RWPE1 (cell line): ENCODE measurements at places on chromosomes 5 and 9.

- no peak for DNase-seq
Measured at GRCh38 chr9:68730570-68731235, 25.7 kb downstream of the PIP5K1B start.

DNA sequence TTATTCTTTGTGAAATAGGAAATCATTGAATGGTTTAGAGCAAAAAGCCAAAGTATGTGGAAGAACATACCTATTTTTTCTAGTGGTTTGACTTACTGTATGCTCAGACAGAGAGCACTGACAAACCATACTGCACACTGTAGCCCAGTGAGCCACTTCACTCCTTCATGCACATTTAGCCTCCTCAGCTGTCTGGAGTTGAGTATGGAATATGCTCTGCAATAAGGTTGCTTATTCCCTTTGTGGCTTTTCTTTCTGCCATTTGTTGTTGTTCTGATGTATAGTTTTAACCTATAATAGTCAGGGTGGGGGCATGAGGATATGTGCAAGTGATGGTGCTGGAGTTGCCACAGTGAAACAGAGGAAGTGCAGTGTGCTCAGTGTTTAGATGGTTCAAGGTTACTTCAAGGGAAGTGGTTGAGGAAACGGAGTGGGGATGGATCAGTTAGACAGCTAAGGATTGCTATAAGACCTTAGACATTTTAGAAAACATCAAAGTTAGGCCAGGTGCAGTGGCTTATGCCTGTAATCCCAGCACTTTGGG, 100.7 kb downstream of the CDC42SE2 start:
- DNase-seq, result no peak

DNA sequence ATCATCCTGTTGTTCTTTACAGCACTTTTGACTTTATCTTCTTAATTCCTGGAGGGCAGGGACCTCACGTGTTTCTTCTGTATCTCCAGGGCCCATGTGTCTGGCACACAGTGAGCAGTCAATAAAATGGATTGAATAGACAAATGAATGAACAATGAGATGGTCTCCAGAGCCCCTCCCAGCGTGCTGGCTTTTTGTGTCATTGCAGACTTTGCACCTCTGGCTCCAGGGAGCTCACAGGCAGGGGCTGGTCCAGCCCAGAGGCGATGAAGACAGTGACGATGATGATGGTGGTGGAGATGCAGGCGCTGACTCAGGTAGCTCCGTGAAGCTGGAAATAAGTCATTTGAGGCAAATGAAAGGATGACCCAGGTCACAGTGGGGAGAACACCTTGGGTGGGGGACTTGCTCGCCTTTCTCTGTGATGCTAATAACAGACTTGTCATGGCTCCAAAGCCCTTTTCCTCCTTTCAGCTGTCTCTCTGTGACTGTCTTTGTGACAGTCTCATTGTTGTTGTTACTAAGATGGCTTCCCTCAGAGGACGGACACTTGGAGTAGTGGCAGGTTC, 30.4 kb upstream of the FABP6 start:
- DNase-seq, result no peak

DNA sequence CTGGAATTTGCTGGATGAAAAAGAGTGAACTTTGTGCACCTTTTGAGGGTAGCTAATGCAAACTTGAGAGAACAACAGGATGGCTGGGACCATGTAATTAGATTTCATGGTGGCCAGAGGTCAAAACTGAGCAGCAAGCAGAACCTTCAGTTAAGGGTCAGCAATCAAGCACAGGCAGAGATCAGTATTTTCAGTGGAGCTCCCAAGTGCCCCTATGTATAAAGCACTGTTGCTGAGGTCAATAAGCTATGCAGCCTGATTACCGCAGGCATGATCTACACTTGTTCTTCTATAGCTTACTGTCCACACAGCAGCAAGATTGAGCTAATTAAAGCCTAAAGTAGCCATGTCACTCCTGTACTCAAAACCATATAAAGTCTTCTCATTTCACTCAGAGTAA, 62.1 kb upstream of the TMC1 start:
- DNase-seq, result no peak

- DNase-seq, result no peak
Measured at GRCh38 chr9:132014218-132014805, 65.4 kb downstream of the MED27 start.

DNA sequence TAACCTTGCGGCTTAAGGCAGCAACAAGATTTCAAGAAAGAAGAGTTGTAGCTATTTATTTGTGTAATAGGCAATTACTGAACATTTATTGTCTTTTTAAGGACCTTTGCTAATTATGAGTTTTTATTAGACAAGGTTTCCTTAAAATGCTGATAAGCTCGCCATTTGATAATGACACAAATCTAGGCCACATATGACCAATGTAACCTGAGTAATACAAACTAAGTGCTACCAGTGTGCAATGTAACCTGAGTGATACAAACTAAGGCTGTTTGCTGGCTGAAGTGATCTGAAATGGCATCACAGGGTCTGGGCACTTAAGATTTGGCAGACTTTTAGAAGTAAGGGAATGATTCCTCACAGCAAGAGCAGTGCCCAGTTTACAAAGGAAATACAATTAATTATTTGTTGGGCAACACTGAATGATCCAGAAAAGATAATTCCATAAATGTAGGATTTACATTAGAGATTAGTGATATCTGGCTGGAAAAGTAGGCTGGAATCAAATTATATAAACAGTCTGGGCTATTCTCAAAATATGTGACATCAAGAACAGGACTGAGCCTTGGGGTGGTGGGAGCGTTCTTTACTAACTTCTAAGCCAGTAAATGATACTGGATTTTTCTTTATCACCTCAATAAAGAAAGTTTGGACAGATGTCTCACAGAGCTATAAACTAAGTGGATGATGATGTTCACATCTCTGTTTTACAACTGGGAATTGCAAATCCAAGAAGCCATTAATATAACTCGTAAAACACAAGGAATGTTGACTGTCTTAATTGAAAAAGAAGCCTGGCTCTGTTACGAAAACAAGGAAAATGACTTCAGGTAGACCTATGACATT, 54.8 kb downstream of the MRPS27 start:
- DNase-seq, result no peak

- peak; percentile 12 for DNase-seq
Measured at GRCh38 chr5:63613442-63613841, 348.8 kb downstream of the HTR1A start.

GRCh38 chr9:2502760-2503159, 118.8 kb upstream of the VLDLR start:
- no peak for DNase-seq

DNA sequence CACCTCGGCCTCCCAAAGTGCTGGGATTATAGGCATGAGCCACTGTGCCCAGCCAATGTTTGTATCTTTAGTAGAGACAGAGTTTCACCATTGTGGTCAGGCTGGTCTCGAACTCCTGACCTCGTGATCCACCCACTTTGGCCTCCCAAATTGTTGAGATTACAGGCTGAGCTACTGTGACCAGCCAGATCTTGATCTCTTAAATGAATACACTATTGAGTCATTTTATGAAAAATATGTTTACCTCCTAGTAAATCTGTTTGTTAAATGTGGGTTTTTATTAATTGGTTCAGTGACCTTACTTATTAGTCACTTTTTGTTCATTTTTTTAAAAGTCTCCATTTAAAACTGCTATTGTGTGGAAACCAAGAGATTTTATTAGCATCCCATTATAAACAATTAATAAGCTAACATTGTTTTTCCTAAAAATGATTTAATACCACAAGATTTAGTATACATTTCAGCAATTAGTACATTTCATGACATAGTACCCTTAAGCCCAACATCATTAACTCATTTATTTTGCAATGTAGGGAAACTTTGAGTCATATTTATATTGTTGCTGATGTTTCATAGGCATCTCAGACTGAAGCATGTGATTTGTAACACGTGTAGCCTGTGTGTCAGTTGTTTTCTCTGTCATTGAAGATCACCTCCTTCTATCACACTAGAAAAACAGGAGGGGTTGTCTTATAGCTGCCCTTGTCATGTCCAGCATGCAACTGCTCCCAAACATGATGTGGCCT, 261.2 kb downstream of the TAF11L14 start:
- DNase-seq, result no peak

DNA sequence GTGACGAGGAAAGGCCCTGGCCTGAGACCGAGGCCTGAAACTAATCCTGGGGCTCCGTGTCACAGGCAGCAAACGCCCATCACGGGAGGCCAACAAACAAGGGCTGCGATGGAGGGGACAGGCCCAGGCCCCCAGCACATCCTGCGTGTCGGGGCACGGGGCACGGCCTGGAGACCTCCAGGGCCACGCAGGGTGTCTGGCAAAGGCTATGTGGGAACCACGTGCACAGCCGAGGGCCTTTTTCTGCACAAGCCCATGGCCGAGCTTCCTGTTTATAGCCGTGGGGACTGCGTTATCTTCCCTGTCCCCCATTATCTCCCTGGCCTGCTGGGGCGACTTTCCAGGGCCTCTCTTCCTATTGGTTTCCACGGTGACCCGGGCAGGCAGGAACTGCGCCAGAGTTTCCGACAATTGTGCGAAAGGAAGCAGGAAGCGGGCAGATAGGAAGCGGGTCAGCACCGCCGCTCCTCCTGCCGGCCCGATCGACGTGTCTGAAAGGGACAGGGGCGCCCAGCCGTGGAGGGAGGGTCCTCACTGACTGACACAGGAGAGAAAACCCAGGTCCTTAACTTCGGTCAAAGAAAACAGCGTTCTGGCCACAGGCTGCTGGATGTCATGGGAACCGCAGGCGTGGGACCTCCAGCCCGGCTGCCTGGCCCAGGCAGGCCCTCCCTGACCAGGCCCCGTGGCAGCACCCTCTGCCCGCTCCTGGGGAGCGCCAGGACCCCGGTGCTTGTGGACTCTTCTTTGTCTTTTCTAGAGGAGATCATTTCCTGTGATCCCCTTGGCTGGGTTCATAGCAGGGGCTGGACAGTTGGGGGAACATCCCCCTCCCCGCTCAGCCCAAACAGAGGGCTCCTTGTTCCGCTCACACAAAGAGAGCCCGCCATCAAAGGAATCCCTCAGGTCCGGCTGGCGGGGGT, 29.1 kb upstream of the SEC16A start:
- no peak for DNase-seq

DNA sequence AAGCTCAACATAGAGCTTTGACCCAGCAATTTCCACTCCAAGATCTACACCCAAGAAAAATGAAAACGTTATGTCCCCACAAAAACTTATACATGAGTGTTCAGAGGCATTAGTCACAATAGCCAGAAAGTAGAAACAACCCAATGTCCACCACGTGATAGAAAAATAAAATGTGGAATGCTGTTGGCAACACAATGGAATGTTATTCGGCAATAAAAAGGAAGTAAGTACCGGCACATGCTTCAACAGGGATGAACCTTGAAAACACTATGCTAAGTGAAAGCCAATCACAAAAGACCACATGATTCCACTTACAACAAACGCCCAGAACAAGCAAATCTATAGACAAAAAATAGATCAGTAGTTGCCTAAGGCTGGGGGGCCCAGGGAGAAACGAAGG, 6.0 kb downstream of the UBQLN1 start:
- peak; percentile 57 for DNase-seq

DNA sequence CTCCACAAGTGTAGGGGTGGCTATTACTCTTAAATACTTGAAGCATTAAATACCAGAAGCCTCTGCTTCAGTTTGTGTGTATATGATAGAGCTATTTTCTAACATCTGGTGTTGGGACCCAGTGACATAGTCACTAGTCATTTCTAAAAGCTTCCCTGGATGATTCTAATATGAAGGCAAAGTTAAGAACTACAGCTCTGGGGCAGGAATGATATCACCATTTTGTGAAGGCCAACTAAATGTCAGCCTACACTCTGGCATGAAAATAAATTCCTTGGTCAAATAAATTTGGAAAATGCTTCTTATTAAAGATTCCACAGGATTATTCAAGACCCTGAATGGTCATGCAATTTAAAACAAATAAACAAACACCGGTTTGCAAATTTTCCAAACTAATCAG, 197.7 kb downstream of the PLK2 start:
- DNase-seq, result no peak

- DNase-seq, result no peak
Measured at GRCh38 chr5:139383993-139384590, 995 bp upstream of the SLC23A1 start.

DNA sequence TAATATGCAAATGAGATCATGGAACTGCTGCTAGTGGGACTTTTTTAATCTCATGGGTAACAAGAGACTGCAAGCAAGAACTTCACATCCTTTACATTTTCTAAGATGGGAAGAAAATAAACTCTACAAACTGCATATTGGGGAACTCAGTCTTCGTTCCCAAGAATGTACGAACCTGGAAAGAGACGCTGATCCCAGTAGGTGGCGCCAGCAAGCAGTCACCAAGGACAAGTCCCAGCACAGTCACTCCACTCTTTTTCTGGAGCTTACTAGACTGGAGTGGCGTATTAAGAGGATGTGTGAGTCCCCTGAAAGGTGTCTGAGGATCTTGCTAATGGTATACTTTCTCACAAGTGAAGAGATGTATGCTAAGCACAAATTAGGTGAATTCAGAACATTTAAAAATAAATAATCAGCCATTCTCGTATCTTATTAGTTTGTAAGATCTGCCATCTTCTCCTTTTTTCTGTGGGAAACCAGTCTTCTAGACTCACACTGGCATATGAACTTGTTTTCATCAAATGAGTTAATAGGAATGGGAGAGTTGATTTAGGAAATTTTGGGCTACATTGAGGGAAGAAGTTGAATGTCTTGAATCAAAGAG, 16.0 kb upstream of the PUM3 start:
- DNase-seq, result peak; percentile 11

DNA sequence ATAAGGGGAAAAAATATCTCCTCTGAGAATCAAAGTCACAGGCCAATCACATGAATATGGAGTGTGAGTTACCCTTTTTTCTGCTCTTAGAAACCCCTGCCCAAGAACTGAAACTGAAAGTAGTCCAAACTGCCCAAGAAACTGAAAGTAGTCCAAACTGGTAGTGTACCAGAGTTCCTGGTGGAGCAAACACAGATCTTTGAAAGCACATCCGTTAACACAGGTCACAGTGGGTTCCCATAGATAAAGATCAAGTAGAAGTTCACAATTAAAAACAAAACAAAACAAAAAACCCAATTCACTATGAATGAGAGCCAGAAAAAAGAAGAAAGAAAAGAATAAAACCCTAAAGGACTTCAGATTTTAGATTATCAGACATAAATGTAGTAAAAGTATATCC, 332.4 kb upstream of the EFNA5 start:
- peak; percentile 32 for DNase-seq

DNA sequence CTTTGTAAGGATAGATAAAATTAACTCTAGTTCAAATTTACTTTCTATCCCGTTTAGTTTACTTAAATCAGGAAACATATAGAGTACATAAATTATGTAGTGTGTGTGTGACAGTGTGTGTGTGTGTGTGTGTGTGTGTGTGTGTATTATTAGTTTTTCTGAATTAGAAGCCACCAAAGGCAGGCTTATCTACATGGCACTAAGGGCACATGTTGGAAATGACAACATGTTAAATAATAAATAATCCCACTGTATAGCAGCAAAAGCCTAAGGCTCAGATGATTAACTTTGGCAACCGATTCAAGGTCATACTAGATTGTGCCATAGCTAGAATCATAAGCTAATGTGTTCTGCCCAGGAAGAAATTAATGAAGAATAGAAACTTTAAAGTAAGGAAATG, 54.6 kb downstream of the MEGF9 start:
- no peak for DNase-seq

- no peak for DNase-seq
Measured at GRCh38 chr9:17588395-17588794, 9.5 kb downstream of the SH3GL2 start.
